ENCODE measurements at places on chromosomes 16 and 17.
A peak's percentile ranks its signal among the peaks of the same experiment; 100 is the strongest.

GRCh38 chr17:82475458-82475857, 16.9 kb downstream of the NARF start:
- DNase-seq: no peak

GRCh38 chr17:79062691-79063090, 11.9 kb upstream of the ENGASE start:
- DNase-seq: no peak

- peak; percentile 72 for DNase-seq
These were observed 12.0 kb downstream of the UNC13D start for GRCh38 chr17:75832164-75832651.

DNA sequence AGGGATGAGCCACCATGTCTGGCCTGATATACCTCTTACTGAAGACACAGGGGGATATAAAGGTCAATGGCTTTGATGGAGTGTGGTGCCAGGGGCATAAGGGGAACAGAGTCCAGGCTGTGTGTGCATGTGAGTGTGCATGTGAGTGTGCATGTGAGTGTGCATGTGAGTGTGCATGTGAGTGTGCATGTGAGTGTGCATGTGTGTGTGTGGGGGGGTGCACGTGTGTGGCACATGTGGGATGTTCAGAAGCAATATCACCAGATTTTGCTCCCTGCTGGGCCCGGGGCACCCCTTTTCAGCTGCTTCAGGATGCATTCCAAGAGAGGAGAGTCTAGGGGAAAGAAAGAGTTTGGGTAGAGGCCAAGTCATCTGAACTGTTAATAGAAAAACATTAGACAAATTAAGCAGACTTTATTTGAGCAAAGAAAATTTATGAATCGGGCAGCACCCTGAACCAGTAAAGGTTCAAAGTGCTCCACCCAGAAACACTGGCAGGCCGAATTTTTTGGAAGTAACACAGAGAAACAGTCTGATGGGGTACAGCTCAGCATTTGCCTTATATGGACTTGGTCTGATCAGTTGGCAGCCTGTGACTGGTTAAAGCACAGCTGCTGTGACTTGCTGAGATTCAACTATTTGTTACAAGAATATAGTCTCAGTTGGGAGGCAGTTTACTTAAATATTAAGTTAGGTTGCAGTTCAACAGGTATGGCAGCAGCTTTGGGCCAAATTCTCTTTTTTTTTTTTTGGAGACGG, 9.7 kb downstream of the CHST5 start:
- DNase-seq: no peak

- DNase-seq: no peak
These were observed 7.2 kb upstream of the DRC7 start for GRCh38 chr16:57687363-57687929.

DNA sequence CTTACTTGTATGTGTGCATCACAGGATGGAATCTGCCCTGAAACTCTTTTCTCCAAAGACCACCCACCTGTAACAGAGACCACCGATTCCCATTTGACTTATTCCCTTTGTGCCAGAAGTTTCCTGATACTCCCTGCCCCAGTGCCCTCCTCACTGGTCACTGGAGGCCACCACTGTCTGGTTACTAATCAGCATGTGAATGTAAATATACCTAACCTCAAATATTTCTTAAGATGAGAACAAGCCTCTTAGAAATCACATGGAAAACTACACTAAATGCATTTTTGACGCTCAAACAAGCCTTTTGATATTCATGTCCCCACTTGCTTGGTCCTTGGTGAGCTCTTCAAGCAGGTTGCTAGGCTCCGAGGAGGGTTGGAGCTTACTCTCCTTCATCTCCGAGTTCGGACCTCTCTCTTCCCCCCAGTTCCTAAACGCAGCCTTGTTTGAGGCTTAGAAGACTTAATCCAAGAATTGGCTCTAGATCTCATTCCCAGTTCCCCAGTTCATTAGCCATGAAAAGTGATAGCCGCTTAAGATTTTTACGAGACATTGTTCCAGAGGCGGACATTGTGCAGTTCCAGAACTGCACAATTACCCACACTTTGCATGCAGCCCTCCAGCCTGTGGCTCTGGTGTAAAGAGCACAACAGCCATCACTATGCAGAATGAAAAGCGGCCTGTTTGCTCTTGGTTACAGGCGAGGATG, 579.2 kb upstream of the PSMD7 start:
- no peak for DNase-seq

DNA sequence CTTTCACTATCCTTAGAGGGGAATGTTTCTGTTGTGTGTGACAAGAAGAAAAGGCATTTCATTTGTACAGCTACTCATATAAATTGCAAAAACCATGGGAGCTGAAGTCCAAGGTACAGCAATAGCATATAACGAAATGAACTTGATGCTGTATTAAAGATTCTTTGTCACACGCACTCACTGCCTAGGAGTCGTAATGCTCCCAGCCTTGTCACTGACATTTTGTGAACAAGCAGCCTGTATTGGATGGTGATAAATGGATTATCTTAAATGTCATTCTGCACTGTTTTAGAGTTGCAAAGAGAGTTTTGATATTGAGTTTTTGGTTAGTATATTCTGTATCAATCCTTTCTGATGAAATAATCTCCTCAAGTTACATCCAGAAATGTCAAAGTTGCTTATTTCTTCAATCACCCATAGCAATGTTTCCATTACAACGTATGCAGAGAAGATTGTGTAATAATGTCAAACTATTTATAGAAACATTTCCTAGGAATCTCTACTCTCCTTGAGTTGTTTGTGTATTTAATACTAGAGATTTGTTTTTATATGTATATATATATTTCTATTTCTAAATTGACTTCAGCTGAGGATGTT, 270.6 kb downstream of the FTO start:
- DNase-seq: no peak

DNA sequence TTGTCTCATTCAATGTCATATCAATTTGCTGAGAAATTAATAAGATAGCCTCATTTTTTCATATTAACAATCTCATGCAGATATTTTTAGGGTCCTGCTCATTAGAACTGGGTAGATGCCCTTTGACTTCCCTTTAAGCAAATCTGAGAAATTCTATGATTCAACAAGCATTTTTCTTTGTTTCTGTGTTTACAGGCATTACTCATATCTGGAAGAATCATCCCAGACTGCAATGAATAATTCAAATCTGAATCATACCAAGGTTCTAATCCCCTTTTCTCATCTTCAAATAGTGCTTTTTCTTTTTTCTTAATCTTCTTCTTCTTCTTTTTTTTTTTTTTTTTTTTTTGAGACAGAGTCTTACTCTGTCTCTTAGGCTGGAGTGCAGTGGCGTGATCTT, 69.2 kb upstream of the KIFC3 start:
- no peak for DNase-seq

- DNase-seq: no peak
These were observed 5.6 kb downstream of the CHD3 start for GRCh38 chr17:7894226-7894625.

GRCh38 chr17:49218941-49219913, 8.7 kb downstream of the ABI3 start:
- DNase-seq: peak; percentile 76

DNA sequence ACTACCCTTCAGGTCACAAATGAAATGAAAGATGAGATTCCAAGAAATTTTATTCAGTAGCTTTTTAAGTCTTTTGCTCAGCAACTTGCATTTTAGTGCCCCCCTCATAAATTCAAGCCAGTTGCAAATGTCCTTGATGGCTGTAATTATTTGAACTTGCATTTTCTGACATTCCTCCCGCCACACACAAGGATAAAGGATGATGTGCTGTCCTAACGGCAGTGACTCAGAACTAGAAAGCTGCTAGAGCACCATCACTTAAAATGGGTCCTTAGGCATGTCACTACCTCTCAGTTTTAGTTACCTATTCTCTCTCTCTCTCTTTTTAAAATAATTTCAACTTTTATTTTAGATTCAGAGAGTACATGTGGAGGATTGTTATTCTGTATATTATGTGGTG, 306.7 kb downstream of the CNTNAP4 start:
- DNase-seq: no peak

GRCh38 chr16:59181821-59182420, 447.8 kb upstream of the GOT2 start:
- DNase-seq: no peak

DNA sequence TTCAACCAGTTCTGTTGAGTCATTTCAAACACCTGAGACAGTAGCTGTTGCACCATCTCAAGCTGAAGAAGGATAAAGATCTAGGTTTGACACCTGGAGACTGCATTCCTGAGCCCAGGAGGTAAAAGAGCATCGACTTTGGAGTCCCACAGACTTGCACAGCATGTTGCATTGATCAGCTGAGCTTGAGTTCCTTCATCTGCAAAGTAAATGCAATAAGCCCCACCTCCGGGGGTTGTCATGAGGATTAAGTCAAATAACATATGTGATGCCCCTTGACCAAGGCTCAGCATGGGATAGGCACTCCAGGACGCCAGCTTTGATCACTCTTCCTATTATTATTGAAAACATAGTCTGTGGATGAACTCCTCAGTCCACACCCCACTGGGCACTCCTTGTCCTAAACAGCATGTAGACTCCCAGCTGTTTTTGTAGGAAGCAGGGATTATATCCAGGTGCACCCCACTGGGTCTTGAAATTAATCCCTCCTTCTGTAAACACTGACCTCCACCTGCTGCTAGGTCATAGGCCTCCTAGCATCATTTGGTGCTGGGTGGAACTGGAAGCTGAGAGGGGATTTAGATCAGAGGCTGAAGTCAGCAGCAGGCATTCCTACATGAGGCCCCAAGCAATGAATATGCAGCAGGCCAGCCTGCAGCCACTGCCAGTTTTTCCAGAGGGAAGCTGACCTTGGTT, 259.0 kb downstream of the HS3ST4 start:
- no peak for DNase-seq

DNA sequence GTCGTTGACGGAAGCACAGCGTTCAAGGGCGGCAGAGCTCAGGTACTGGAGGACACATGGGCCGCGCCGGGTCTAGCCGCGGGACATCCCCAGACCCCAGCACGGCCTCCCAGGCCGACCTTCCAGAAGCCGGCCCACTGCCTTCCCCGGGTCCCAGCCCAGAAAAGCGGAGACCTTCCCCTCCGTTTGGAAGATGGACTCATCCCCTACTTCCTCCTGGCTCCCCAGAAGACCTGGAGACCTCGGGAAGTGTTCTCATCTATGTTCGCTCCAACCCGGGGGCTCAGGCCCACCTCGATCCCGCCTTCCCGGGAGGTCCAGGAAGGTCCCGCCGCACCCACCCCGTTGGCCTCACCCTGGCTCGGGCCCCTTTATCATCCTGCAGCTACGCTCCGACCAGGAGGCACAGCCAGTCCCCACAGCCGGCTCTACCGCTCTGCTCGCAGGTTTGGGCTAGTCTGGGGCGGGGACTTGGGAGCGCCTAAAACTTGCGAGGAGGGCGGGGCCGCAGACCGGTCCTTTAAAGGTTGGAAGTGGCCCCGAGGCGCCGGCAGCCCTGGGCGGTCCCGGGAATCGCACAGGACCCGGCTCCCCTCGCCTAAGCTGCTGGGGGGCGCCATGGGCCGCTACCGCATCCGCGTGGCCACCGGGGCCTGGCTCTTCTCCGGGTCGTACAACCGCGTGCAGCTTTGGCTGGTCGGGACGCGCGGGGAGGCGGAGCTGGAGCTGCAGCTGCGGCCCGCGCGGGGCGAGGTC, at the start of gene ALOX12:
TSS of gene ALOX12 (plus strand) at position 550 of the 756 bp plus-strand sequence. CDS start at position 619, 69 bp downstream.
- no peak for DNase-seq

DNA sequence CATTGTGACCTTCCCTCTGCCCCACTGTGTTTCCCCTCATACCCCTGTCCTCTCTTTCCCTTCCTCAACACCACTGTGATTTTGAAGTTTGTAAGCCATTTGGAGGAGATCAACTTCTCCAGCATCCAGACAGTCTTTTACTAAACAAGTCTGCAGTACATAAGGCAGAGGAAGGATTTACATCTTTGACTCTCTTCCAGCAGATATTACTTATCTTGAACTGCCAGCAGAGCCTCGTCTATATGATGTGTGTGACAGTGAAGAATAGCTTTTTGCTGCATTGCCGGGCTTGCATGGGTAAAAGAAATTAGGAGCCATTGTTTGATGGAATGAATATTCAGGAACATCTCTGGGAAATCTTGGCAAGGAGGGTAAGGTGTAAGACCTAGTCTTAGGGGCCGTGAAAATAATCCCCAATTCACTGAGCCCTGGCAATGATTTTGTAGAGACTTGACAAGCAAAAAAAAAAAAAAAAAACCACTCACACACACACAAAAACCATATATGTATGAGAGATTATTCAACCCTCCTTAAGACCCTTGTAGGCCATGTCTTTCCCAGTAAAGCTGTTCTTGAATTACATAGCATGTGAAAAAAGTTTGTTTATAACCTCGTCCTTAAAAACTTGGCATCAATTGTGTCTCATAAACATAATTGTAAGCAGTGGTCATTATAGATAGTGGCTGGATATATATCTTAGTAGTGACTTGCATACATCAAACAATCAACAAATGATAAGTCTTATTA, 903.9 kb downstream of the CDH11 start:
- DNase-seq: no peak

DNA sequence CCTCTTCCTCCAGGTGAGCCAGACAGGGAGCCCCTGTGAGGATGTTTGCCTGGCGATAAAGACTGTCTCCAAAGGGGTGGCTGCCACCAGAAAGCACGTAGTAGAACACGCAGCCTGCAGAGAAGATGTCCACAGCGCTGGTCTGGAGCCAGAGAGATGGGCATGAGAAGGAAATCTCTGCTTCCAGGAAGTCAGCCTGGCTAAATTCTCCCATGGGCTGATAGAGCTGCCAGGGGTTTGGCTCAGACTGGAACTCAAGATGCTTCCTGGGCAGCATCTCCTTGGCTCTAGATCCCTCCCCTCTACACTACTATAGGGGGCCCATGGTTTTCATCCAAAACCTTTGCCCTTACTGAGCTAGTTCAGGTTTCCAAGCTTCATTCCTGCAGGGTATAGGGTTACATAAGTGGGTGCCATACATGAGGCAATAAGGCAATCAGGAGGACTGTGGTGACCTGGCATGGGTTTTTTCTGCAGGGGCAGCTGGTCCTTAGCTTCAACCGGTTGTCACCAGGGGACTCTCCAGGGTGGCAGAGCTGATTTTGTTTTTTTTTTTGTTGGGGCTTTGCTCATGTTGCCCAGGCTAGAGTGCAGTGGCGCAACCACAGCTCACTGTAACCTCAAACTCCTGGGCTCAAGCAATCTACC, 13.6 kb downstream of the PLK1 start:
- DNase-seq: no peak

DNA sequence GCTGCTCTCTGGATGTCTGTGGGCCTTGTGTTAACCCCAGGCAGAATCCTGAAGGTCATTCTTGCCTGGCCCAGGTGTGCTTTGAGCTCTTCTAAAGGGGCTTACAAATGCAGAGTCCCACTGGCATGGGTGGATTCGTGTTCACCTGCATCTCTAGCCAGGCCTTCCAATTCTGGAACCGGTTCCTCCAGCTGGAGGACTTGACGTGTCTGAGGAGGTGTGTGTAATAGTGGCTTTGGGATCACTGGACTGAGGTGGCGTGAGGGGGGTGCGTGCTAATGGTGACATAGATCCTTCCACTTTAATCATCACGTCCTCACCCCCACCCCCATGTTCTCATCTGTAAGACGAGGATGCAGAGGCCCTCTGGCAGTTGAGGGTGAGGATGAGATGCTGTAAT, 4.8 kb downstream of the GSE1 start:
- DNase-seq: no peak

DNA sequence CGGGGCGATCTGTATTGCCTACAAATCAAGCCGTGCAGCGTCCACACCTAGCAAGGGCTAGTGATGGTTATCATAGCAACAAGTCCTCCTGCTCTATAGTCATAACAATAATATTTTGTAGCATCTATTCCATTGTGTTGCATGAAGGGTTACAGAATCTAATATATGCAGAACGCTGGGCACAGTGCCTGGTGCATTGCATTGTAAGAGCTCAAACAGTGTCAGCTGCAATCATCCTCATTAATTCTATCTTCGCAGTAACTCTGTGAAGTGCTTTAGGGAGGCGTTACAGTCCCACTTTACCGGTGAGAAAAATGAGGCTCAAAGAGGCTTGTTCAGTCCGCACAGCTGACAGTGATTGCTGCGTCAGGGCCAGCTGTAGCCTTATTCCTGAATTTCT, 149.4 kb downstream of the RBFOX1 start:
- no peak for DNase-seq

Measured in CD4-positive, alpha-beta T cell treated with Interleukin-12 subunit alpha and Interleukin-12 subunit beta, for 1 hour (primary cell).